NCI-H187 (cell line): ENCODE measurements at places on chromosomes 12 and 14.
A peak's percentile ranks its signal among the peaks of the same experiment; 100 is the strongest.

DNA sequence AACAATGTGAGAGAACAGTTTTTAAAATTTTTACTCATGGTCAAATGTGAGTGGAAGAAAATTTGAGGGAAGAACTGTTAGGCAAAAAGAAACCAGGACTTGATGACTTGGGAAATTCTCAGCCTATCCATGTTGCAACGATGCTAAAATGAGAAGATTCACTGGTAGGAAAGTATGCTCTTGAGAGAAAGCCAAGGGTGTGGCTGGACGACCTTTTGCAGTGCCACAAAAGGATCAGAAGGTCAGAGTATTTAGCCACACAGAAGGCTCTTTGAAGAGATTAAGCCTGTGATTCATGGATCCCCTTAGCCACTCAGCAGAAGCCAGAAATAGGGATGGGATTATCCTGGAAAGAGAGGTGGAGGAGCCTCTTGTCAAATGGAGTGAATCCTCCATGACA, 336.8 kb downstream of the LRIG3 start:
- DNase-seq = no peak

DNA sequence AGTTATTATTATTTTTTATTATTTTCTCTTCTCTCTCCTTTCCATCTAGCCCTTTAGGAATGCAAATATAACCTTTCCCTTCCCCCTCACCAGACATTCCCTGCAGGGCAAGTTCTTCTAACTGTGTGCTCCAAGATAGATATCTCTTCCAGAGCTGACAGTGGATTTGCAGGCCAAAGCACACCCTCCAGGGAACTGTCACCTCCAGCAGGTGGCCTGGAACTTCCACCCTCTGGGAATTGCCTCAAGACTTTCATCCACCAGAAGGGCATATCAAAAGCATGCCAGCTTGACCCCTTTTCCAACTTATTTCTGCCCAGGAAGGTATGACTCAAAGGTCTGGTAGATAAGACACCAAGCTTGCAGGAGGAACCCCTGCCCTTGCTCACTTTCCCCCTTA, 13.6 kb upstream of the KCNA5 start:
- no peak for DNase-seq

DNA sequence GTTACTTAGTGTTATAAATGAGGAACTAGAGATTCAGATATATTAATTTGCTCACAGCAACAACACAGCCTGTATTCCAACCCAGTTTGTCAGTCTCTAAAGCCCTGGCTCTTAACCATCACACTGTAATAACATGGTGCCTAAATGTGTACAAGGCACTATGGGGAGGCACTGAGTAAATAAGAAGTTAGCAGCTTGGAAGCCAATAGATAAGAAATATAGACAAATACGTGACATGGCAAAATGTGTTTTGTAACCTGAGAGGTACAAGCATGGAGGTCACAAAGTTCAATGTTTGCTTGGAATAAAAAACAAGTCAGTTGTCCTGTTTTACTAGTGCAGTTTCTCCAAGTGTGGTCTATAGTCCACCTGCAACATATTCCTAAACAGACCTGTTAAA, 16.3 kb upstream of the SLCO1A2 start:
- DNase-seq = no peak

DNA sequence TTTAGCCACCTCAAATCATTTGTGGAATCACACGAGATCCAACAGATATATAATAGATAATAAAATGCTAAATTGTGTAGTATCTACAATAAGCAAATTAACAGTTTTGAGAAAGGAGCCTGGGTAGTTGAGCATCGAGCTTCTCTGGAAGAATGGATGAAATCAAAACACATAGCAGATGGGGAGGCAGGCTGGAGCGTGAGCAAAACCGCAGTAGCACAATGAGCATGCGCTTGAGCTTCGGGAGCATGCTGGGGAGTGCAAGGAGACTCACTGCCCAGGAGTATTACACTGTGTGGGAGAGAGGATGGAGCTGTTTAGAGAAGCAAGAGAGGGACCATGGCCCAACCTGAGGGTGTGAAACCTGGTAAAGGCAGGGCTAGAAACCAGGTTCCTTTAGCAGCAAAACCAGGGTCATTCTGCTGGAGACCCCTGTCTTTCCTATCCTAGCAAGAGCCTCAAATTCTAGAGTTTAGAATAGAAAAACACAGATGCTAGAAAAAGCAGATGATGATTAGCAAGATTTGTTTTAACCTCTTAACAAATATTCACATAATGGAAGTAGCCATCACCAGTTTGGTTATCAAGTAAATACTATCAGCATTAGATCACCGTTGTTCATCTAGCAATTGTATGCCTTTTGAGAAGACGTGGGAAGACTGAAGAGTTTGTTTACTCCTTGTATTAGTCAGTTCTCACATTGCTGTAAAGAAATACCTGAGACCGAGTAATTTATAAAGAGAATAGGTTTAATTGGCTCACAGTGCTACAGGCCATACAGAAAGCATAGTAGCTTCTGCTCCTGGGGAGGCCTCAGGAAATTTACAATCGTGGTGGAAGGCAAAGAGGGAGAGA, 484.8 kb downstream of the EGLN3 start:
- no peak for DNase-seq

- DNase-seq = peak; percentile 72
Measured at GRCh38 chr12:93467351-93468007, at the start of gene MRPL42. Gene MRPL42 (plus strand): TSS chr12:93467514. CDS start chr12:93469286, 1,772 bp downstream.

DNA sequence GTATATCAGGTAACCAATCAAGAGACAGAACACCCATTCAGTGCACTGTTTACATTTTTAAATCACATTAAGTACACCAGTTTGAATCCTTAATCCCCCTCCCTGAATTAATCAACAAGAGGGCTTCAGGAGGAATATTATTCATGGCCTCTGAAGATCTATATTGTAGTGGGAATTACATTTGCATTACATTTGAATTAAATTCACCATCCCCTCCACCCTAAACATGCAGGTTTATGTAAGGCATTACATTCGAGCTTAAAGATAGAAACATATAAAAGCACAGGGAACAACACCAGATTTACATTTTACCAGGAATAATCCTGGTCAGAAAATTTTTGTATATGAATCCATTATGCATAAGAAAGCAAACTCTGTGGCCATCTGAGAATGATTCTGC, 197.8 kb upstream of the KITLG start:
- no peak for DNase-seq

- DNase-seq = no peak
Measured at GRCh38 chr12:74945771-74946198, 263.9 kb downstream of the KCNC2 start.

GRCh38 chr12:130830246-130830551, 8.9 kb downstream of the STX2 start:
- DNase-seq = no peak

GRCh38 chr12:62744551-62744950, 190.4 kb downstream of the PPM1H start:
- DNase-seq = no peak

- no peak for DNase-seq
Measured at GRCh38 chr12:65082406-65082805, 38.7 kb downstream of the WIF1 start.

GRCh38 chr12:100453951-100454350, 19.7 kb upstream of the NR1H4 start:
- DNase-seq = no peak

- no peak for DNase-seq
Measured at GRCh38 chr12:5177096-5177495, 133.4 kb downstream of the KCNA5 start.

DNA sequence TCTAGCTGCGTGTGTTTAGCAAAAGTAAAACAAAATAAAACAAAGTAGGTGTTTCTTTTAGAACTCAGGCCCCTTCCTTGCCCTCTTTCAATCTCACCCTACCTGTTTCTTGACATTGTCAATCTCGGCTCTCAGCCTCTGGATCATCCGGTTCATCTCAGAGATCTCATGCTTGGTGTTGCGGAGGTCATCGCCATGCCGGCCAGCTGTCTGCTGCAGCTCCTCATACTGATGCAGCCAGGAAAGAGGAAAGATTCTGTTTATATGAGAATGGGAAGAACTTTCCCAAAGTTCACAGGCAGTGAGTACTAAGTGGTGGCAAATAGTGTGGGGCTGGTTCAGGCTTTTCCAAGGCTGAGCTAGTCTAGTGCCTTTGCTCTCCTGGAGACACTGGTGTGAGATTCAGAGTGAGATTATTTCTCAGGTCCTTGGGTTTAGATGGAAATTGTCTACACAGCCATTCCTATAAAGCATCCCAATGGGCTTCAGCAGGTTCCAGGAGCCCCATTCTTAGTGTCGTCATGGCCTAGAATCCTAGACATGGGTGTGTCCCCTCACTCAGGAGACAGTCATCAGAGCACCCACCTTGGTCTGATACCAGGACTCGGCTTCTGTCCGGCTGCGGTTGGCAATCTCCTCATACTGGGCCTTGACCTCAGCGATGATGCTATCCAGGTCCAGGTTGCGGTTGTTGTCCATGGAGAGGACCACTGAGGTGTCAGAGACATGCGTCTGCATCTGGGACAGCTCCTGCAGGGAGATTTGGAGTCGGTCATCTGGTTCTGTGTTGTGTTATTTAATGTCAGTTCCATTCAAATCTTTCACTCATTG, 3.0 kb downstream of the KRT5 start:
- no peak for DNase-seq

DNA sequence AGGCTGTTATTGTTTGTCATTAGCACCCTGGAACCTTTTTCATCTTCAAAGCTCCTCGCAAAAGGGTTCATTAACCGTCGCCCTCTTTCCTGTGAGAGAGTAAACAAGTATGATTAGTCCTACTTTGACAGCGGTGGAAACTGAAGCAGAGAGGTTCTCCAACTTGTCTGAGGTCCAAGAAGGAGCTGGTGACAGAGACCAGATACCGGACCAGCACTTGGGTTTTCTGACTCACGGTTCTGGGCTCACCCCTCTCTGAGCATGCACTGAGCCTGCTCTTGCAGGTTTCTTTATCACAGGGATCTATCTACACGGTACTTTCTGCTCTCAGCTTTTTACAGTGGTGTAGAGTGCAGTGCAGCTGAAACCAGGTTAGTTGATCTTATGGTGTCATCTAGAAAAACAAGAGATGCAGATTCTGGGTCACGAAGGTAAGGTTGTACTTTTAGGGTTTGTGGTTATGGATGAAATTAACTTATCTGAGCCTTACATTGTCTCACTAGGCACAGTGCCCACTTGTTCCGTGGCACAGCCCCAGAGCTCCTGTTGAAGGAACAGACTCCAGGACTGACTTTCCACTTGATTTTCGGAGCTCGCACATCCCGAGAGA, 62.1 kb downstream of the PPP2R5C start:
- no peak for DNase-seq

GRCh38 chr14:50977863-50978528, 33.7 kb upstream of the PYGL start:
- no peak for DNase-seq

DNA sequence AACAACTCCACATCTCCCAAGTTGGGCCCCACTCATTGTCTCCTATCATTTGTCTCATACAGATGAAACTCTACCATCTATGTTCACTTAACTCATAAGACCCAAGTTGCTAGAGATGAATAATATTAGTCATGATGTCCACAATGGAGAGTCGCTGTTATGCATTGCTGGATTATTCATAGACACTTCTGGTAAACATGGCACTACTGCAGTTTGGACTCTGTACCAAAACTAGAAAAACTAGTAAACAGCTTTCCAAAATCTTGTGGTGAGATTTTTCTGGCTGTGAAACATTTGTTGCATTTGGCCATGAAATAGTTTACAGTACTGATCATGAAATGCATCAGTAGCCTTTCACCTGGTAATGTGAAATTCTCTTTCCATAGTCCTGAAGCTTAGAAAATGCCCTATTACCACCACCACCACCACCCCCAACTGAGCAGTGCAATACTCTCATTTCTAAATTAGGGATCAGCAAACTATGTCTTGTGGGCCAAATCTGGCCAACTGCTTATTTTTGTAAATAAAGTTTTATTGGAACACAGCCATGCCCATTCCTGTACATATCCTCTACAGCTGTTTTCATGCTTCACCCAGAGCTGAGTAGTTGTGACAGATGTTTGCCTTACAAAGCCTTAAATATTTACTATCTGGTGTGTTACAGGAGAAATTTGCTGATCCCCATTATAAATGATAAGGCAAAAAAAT, 236.5 kb downstream of the DPF3 start:
- DNase-seq = no peak

- DNase-seq = no peak
Measured at GRCh38 chr12:53960187-53961024, 5.7 kb downstream of the HOXC12 start.

- DNase-seq = no peak
Measured at GRCh38 chr12:57455374-57456144, 452 bp downstream of the INHBE start.

DNA sequence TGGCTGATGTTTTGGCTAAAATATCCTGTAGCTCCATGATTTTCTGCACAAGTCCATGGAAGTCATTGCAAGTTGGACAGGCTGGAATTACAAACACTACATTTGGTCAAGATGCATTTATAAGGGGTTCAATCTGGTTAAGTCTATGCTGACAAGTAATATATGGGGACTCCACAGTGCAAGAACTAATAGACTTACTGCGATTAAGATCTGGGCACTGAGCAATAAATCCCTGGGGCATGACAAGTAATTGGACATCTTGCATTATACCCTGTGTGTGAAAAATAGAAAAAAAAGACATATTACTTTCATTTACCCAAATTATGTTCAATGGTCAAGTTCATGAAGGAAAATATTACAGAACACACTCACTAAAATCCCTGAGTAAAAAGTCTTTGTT, 99.1 kb downstream of the NELL2 start:
- no peak for DNase-seq
